Esophagus squamous epithelium (tissue), 5 donors: ENCODE measurements at places on chromosomes 7 and 10.

DNA sequence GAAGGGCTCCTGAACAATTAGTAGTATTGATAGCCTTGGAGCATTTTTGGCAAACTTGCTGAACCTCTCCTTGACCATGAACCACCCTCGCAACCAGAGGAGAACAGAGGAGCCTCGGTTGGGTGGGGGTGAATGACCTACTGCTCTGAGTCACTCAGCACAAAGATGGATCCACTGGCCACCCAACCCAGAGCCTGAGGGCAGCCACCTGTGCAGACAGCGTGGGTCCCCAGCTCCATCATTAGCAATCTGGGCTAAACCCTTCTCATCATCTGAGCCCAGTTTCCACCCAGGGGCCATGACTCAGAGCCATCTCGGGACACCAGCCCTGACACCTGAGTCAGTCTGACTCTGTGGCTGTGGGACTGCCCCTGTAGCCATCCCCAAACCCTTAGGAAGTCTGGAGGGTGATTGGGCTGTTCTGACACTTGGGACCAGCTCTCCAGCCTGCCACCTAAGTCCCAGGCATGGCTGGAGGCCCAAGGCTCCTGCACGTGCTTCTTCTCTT lies 171.8 kb upstream of the GPR26 start:
- DNase-seq: no peak

- DNase-seq: no peak
These were observed 207.6 kb upstream of the TMEM72 start for GRCh38 chr10:44703241-44704155.

DNA sequence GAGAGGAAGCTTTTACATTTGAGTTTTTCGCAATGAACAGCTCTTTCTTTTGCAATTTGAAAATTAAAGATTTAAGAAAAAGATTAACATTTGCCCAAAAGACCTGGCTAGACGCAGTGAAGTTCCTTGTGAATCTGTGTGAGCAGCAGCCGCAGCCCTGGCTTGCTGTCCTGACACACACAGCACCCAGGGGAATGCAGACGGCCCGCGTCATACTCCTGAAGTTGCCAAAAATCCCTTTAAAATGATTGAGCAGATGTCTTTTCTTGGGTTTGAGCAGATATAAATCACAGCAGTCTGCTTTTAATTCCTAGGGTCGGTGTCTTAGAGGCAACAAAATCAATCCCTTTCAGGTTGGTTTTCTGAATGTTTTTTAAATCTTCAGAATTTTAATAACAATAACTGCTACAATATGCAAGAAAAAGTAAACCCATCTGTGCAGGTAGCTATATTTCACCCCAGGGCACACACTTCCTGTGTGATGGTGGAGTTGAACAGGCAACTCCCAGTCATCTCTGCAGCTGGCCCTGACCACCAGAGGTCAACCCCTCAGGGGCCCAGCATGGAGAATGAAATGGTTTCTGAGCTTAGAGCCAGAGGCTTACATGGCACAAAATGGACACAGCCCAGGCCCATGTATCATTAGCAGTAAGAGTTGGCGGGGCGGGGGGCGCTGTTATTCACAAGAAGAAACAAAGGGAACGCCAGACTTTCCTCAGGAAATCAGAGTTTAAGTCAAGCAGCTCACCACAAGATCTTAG lies 32.2 kb upstream of the TRIL start:
- DNase-seq: no peak

DNA sequence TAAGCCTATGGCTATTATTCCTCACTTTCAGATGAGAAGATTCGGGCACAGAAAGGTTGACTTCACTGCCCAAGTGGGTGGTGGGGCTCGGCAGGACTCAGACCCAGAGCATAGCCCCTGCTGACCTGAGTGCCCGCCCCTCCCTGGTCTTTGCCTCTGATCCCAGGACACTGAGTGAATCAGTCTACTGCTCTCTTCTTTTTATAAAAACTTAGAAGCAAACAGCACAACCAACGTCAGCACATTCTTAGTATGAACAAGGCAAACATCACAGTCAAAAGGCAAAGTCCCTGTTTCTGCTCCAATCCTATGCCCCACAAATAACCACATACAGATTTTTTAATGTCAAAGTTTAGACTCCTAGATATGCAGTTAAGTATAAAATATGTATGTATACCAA lies 237.8 kb downstream of the ZMYND11 start:
- DNase-seq: no peak
